Mesangial cell (primary cell): ENCODE measurements at places on chromosomes 13 and 19. TPM values are rescaled to one million over a fixed set of nuclear protein-coding genes. Genes with fewer than 3 reads are reported as not detected.

The LRRC4B gene
- 0.25 and 0.33 TPM in 2 replicates for total RNA-seq

The DNAJC15 gene
- 11.9 and 16.4 TPM in 2 replicates for total RNA-seq

The FAM216B gene
- not detected in 2 replicates for total RNA-seq

The PCDH17 gene
- 0.13 and 0.33 TPM in 2 replicates for total RNA-seq

The KRTDAP gene
- not detected in 2 replicates for total RNA-seq

The QPCTL gene
- total RNA-seq, result 22.2 and 29.7 TPM in 2 replicates

The CLPTM1 gene
- 127 and 130 TPM in 2 replicates for total RNA-seq
